ENCODE measurements at places on chromosomes 2 and 18.
A peak's percentile ranks its signal among the peaks of the same experiment; 100 is the strongest.

DNA sequence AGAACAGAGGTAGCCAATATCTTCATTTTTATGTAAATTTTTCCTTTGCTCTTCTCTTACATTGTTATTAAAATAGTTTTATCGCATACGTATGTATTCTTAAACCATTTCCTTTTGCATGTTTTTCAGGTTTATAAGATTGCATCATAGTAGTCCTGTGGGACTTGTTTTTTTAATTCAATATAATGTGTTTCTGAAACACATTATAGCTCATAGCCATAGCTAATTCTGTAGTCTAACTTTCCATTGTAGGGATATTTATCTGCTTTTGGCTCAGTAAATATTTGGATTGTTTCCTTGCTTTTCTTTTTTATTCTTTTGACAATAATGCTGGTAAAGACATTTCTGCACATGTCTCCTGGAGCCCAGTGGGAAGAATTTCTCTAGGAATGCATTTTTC lies 484.3 kb downstream of the PTPRM start:
- no peak for DNase-seq

DNA sequence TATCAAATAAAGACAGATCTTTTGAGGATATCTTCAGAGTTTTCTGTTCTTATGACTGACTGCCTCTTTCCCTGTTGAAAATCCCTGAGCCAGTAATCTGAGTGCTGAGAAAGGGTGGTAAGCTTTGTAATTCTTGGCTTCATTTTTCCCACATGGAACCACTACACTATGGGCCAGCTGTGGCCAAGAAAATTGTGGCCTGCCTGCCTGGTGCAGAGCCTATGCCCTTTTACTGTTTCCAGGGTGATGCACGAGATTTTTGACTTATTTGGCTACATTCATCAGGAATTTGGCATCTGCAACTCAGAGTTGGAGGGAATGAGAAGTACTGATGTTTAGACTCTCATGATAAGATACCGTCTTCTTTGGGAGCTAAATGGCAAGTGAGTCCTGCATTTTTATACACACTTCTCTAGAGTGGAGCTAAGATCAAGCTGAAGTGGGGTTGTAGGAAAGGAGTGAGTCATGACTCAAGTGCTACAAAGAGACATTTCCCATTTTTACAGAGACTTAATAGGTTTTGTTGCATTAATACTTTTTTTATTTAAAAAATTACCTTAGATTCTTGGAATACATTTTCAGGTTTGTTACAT lies 328.2 kb upstream of the CDH7 start:
- no peak for DNase-seq

- no peak for DNase-seq
Observed at GRCh38 chr2:113806217-113806913, 49.9 kb upstream of the SLC35F5 start.

- DNase-seq = no peak
Observed at GRCh38 chr18:6013171-6013810, 118.0 kb upstream of the TMEM200C start.

GRCh38 chr2:24375349-24376087 lies 15.2 kb upstream of the ITSN2 start:
- no peak for DNase-seq

- peak; percentile 56 for DNase-seq
Observed at GRCh38 chr2:231198291-231199173, at the start of gene ARMC9. ARMC9 (plus strand) TSS chr2:231198631; CDS start chr2:231206239, 7,608 bp downstream.

DNA sequence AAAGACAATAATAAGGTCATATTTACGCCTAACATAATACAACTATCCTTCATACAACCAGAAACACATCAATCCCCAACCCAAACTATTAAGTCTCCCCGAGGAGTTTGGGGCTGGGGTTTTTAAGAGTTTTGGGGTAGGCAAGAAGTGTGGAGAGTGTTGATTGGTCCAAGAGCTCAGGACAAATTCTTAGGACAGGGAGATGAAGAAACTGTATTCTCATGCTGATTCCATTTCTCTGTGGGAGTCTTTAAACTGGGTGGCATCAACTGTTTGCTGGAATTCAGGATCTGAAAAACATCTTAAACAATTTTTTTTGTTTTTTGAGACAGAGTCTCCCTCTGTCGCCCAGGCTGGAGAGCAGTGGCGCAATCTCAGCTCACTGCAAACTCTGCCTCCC lies 25.6 kb upstream of the MTA3 start:
- DNase-seq = no peak

DNA sequence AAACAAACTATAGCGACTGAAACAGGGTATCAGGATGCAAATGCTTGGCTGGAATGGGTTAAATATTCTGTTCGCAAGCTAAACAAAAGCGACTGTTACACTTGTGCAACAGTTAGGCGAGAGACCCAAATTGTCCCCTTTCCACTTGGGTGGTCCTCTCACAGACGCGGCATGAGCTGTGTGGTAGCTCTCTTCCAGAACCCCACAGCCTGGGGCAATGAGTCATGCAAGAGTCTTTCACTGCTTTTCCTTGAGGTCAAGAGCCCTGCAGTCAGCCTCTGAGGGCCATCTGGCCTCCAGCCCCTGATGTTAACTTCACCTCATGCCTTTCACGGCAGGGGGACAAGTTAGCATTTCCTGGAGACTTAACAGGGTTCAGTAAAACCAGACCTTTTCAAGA lies 25.7 kb downstream of the SULT1C4 start:
- DNase-seq = no peak

GRCh38 chr2:70958759-70959158 lies 19.7 kb upstream of the ANKRD53 start:
- DNase-seq = no peak

- no peak for DNase-seq
Observed at GRCh38 chr2:102145107-102145506, 2.6 kb downstream of the IL1R1 start.

DNA sequence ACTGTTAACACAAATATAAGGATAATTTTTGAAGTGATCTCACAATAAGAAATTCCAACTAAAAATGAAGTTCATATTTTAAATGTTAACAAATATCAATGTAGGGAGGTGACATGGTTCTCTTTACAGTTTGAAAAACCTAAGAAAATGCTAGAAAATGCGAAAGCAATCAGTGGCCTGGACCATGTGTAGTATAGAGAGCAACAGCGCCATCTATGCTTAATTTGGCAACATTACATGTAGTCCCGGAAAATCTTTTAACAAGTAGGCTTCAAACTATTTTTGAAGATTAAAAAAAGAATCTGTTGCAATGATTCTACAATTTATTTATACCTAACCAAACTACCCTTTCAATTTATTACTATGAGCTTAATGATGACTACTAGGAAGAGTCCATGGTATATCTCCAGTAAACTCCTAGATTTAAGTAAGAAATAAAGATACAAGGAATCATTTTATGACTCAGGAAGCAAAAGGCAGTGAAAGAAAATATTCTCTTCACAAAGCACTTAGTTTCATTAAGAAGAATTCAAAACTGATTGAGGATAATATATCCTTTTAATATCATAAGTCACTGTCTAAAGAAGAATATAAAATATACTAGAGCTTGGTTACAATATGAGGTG lies 33.3 kb downstream of the NDUFA10 start:
- DNase-seq = no peak

DNA sequence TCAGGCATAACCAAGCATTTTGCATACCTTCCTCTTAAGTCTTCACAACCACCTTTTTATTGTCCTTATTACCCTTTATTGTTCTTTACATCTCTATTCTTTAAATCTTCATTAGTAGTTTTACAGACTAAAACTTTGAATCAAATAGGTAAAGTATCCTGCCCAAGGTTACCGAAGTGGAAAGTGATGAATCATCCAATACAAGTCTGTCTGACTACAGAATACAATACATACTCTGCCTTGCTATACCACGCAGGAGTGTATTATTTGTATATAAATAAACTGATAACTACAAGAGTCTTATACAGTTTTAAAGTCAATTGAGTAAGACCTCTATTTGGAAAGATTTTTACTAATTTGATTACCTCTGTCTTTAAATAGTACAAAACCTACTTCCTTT lies 196.0 kb downstream of the ZEB2 start:
- no peak for DNase-seq

- no peak for DNase-seq
Observed at GRCh38 chr2:8627019-8627691, 54.7 kb upstream of the ID2 start.

DNA sequence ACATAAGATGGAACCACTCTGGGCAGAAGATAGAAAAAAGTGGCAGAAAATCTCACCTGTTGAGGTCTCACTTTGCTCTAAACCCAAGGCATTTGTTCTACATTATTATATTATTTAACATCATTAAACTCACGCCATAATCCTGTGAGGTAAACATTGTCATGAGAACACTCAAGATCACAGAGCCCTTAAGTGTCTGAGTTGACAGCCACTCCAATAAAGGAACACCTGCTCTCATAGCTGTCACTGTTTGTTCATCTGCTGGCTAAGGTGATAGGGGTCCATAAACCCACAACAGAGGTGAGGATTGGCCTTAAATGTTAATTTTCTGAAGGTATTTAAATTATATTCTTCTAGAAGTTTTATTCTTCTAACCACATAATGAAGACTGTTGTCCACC lies 439.7 kb downstream of the RIT2 start:
- no peak for DNase-seq

DNA sequence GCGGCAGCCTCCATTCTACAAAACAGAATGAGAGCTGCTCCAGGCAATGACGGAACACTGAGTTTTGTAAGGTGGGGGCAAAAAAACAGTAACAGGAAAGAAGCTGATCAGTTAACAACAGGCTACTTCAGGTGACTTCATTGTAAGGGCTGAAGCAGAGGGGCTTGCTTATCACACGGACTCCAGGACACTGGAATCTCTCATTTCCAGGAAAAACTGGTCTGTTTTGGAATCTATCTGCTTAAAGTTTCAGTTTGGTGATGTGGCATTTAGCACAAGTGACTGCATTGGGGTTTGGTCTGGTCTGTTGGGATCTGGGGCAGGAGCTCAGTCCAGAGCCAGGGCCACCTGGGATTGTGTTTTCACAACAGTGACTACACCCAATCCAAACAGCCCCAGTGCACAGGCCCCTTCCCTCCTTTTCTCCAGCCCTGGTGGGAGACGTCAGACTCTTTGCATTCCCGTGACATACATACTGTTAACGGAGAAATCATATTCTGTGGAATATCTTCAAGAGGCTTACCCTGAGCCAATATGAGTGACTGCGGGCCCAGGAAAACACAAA lies 14.1 kb downstream of the AMER3 start:
- DNase-seq = no peak
